ENCODE measurements at places on chromosomes 2 and 18. TPM values are rescaled to one million over a fixed set of nuclear protein-coding genes. Genes with fewer than 3 reads are reported as not detected.

DNA sequence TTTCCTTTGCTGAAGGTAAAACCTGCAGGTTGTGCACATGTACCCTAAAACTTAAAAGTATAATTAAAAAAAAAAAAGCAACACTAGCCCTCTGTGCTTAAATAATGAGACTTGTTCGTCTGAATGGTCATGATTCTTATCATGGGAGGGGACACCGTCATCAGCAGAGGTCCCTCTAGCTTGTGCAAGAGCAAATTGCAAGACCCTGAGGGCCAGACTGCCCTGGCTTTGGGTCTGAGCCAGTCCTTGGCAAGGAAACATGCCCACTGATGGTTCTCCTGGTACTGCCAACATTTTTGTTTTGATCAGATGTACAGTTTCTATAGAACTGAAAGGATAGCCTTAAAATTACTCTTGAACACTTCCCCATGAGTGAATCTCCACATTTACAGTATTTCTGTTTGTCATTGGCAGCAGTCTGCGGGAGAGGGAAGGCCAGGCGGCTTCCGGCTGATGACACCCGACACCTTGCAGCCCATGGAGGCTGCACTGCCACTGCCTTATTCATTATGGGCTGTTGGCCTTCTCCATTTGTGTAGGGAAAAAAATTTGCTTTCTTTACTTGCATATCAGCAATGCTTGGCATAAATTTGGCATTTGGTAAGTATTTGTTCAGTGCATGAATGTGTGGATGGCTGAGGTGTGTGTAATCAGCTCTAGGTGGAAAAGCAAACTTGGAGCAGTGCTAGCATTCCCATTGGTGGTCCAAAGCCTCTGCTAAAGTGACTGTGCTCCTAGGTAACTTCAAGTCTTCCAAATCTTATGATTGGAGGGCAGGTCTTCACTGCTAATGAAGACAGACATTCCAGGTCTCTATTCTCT lies 161.6 kb upstream of the ALKAL2 start:
- no peak for DNase-seq

Gene RSAD2
- total RNA-seq = 1.0 TPM

DNA sequence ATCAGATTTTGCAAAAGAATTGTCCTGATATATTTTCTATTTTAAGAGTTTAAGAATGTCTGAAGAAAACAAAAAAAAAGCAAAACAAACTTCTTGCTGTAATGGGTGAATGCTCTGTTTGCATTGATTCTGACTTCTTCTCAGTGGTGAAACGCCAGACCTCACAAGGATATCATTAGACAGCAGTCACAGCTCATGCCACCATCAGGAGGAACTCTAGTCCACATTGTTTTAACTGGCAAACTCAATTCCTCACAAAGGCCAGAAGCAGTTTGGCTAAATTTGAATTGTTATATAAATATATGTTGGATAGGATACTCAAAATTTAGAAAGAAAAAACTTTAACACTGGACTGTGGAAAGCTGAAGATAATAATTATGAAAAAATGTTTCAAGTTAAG lies 89.4 kb downstream of the DOK6 start:
- no peak for DNase-seq

DNA sequence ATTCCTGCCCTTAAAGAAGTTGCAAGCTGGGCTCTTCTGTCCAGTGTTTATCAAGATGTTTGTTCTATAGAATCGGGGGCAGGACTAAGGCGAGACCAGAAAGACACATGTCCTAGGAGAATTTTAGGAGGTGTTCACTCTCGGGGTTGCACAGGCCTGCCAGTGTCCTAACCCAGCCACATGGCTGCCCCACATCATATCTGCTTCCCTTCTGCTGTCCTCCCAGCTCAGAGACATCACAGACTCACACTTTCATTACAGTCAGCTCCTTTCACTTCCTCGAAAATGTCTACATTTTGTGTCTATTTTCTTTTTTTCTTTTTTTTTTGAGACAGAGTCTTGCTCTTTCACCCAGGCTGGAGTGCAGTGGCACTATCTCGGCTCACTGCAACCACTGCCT lies 10.7 kb upstream of the MRO start:
- no peak for DNase-seq

Gene HDAC4
- 52.1 TPM for total RNA-seq

GRCh38 chr2:217286833-217287232 lies 427.0 kb upstream of the TNP1 start:
- no peak for DNase-seq

Gene ANKRD62
- total RNA-seq = not detected

Gene SOCS6
- 26.8 TPM for total RNA-seq

GRCh38 chr2:129673847-129674711 lies 305.4 kb upstream of the RAB6C start:
- DNase-seq = no peak

- no peak for DNase-seq
These were observed 27.0 kb downstream of the SLC5A7 start for GRCh38 chr2:108013305-108013704.

GRCh38 chr2:198340846-198341245 lies 536.5 kb downstream of the PLCL1 start:
- DNase-seq = no peak

GRCh38 chr2:28684142-28684858 lies 67.3 kb upstream of the PPP1CB start:
- no peak for DNase-seq

Gene FSIP2
- 10.1 TPM for total RNA-seq

DNA sequence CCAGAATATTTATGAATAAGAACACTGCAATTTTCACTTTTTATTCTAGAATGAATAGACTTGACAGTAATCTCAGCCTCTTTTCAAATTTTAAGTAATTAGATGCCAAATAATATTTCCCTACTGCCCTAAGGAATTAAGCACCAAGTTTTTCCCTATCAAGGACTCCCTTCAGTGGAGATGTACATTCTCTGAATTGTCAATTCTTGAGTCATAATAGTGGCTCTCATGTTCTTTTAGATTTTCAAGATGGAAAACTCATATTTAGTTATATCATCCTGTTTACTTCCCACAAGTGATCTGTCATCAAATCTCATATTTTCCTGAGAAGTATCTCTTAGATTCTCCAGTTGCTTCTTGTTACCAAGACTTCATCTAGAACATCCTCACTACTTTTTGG lies 1248.9 kb upstream of the CHAC2 start:
- no peak for DNase-seq
